ENCODE measurements at places on chromosomes 3 and 15. TPM values are rescaled to one million over a fixed set of nuclear protein-coding genes. Genes with fewer than 3 reads are reported as not detected.

The LDHAL6B gene
- 0.13 TPM for polyA plus RNA-seq

The PLA2G4E gene
- 0.04 TPM for polyA plus RNA-seq

The IQCF5 gene
- not detected for polyA plus RNA-seq

The FSTL1 gene
- polyA plus RNA-seq = 549 TPM

The BTBD1 gene
- 81.0 TPM for polyA plus RNA-seq

The ZNF620 gene
- polyA plus RNA-seq = 10.4 TPM

The PRICKLE2 gene
- 17.4 TPM for polyA plus RNA-seq

- DNase-seq = no peak
Measured at GRCh38 chr3:185744997-185745843, 79.6 kb downstream of the IGF2BP2 start.

GRCh38 chr3:13125092-13126015 lies 52.1 kb upstream of the IQSEC1 start:
- DNase-seq = no peak

DNA sequence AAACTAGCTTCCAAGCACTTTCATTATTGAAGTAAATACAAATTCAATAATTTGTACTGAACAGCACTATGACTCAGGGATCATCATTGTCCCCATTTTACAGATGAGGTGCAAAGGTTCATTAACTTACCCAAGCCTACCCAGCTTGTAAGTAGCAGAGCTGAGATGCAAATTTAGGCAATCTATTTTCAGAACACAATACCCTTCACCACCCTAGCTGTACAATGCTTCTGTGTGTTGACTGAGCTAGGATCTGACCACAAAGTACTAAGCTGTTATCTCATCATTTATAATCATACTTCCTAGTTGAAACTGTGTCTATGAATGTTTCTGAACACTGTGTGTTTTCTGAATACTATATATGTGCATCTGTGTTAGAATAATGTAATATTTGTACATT lies 3.2 kb upstream of the ILDR1 start:
- no peak for DNase-seq

- DNase-seq = no peak
Measured at GRCh38 chr3:123800362-123800682, 83.8 kb downstream of the MYLK start.

GRCh38 chr3:12536423-12536822 lies 8.9 kb downstream of the MKRN2OS start:
- DNase-seq = no peak

DNA sequence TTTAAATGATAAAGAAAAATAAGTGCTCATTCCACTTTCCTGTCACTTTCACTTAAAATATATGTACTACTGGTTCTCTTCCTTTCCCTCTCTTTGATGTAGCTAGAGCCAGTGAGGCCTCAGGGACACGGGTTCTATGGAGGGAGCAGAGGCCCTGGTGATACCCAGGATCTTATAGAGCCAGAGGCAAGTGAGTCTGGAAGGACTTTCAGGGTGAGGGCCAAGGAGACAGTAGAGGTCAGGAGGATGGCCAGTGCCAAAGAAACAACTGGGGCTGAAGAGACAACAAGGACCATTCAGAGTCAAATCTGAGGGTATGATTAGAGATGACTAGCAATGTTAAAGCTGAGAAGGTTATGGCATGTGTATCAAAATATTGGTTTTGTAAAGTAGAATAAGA lies 124.1 kb upstream of the GOLGA6L6 start:
- no peak for DNase-seq
